Activated CD8-positive, alpha-beta T cell treated with anti-CD3 and anti-CD28 coated beads for 36 hours (primary cell): ENCODE measurements at places on chromosomes 2 and 18.

- DNase-seq, result no peak
Observed at GRCh38 chr2:158497486-158497885, 40.7 kb downstream of the PKP4 start.

DNA sequence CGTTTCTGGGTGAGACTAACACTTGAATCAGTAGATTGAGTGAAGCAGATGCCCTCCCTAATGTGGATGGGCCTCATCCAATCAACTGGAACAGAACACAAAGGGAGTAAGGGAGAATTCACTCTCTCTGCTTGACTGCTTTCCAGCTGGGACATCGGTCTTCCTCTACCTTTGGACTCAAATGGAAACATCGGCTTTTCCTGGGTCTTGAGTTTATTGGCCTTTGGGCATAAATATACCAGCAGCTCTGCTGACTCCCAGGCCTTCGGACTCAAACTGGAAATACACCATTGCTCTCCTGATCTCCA is 311.6 kb downstream of the STK39 start:
- no peak for DNase-seq

- DNase-seq, result no peak
Observed at GRCh38 chr2:196712867-196713266, 73.4 kb downstream of the CCDC150 start.

- DNase-seq, result no peak
Observed at GRCh38 chr2:236169151-236169721, 1.1 kb upstream of the GBX2 start.

DNA sequence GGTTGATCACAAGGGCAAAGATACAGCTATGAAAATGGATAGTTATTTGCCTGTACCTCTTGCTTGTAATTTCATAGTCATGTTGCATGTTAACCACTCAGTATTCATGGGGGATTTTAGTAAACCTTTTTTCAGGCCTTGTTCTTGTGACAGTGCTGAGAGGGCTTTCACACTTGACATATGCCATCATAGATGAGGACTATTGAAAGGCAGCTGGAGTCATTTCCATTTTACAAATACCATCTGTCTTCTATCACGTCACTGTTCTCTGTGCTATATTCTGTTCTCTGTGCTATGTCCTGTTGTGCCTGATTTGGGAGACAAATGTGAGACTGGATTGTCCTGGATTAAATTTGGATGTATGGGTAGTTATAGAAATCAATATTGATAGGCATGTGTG is 131.7 kb downstream of the LYPD6B start:
- DNase-seq, result no peak

DNA sequence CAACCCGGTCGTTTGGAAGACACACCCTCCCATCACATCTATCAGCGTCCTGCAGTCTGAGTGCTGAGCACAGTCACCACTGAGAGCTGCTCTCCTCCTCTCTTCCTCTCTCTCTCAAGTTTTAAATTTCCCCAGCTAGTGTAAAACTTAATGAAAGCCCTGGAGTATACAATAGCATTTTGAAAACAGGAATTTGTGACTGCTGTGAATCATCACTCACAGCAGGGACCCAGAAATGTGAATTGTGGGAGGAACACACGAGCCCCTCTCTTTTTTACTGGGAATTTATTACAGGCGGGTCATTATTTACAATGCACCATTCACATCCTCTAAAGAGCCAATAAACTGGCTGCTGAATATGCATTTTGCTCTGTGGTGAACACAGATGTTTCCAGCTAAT is 185.0 kb upstream of the SMIM21 start:
- no peak for DNase-seq
